Natural killer cell (primary cell): ENCODE measurements at places on chromosomes 4 and X. TPM values are rescaled to one million over a fixed set of nuclear protein-coding genes. Genes with fewer than 3 reads are reported as not detected.

Gene BCORL1
- total RNA-seq, result 10.5 TPM

Gene UGT2A1
- not detected for total RNA-seq

Gene GATA1
- 3.0 TPM for total RNA-seq

Gene IQSEC2
- 3.7 TPM for total RNA-seq

Gene SMIM10L2A
- total RNA-seq, result 0.14 TPM

Gene GIMD1
- total RNA-seq, result not detected

DNA sequence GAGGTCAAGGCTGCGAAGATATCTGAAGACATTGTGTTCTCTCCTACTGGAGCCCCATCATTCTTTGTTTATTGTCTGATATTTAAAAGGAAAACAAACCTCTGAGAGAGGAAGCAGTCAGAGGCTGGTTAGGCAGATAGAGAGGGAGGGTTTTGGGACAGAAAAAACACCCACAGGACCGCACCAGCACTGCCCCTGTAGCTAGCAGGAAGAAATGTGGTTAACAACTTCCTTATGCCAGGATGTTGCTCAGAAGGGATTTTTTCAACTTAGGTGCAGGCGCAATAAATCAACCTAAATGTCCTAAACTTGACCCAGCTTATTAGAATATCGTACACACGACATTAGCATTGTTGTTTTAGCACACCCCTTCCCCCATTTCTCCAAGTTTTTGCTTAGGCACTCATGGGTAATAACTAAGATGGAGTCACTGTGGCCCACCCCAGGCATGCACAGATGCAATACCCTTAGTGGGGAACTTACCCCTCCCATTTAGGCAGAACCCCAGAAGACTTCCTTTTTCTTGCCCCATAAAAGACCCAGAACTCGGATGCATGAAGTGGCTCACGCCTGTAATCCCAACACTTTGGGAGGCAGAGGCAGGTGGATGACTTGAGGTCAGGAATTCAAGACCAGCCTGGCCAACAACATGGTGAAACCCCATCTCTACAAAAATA is 2.8 kb upstream of the ZNF718 start:
- H3K27me3 ChIP-seq, result no peaks in the 10 kb centered on the region
- H3K27ac ChIP-seq, result peak overlapping the region; percentile 78
- peaks cover 57% of the 10 kb centered on the region for H3K4me1 ChIP-seq
- peak overlapping the region; percentile 4 for H3K4me3 ChIP-seq

GRCh38 chrX:152915541-152916241 is 17.8 kb downstream of the ZNF185 start:
- no peak overlapping the region for H3K27ac ChIP-seq
- no peak overlapping the region for H3K4me3 ChIP-seq

DNA sequence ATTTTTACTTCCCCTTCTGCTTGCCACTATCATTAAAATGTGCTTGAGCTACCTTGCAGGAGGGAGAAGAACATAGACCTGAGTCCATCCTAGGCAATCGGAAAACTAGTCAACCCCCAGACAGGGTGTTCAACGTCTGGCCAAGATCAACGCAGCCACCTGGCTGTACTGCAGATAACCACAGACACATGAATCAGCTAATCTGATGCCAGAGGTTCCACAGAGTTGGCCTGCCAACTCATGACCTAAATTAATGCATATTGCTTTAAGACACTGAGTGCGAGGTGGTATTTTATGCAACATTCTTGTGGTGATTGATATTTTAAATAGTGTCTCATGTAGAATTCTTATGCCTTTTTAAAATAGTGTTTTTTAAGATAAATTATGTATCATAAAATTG is 1283.8 kb upstream of the PABPC4L start:
- no peaks in the 10 kb centered on the region for H3K27me3 ChIP-seq
- H3K4me1 ChIP-seq, result no peaks in the 10 kb centered on the region
- H3K36me3 ChIP-seq, result no peaks in the 10 kb centered on the region
- H3K4me3 ChIP-seq, result no peak overlapping the region

- no peak for DNase-seq
- no peaks in the 10 kb centered on the region for H3K36me3 ChIP-seq
- no peaks in the 10 kb centered on the region for H3K27me3 ChIP-seq
- H3K4me3 ChIP-seq, result no peak overlapping the region
- no peaks in the 10 kb centered on the region for H3K4me1 ChIP-seq
Observed at GRCh38 chrX:115939070-115939469, 231.5 kb upstream of the AGTR2 start.

DNA sequence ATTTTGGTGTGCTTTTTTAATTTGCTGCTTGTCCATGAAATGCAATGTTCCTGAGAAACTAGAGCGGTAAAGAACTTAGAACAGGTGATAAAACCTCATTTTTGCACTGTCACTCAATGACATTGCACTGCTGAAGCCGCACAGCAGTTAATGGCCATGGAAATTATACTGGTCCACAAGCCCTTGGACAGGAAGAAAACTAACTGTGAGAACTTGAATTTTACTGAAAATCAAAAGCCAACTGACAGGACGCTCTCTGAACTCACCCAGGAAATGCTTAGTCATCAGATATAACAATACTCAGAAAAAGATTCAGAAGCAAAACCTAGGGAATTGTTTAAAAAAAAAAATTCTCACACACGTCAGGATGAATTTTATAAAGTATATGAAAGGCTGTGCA is 246.4 kb upstream of the SLC7A11 start:
- H3K27ac ChIP-seq, result no peak overlapping the region
- H3K4me3 ChIP-seq, result no peak overlapping the region
- DNase-seq, result no peak
- H3K27me3 ChIP-seq, result no peaks in the 10 kb centered on the region
- no peaks in the 10 kb centered on the region for H3K36me3 ChIP-seq

GRCh38 chr4:53479736-53480525 is 102.5 kb downstream of the FIP1L1 start:
- no peak for DNase-seq
- no peak overlapping the region for H3K27ac ChIP-seq
- H3K36me3 ChIP-seq, result no peaks in the 10 kb centered on the region
- H3K27me3 ChIP-seq, result no peaks in the 10 kb centered on the region

- H3K27ac ChIP-seq, result no peak overlapping the region
- no peaks in the 10 kb centered on the region for H3K36me3 ChIP-seq
- no peak for DNase-seq
- no peaks in the 10 kb centered on the region for H3K4me1 ChIP-seq
Observed at GRCh38 chrX:22095286-22095685, 63.2 kb downstream of the PHEX start.

GRCh38 chrX:41382714-41383645 is 49.0 kb downstream of the DDX3X start:
- no peaks in the 10 kb centered on the region for H3K36me3 ChIP-seq
- no peak overlapping the region for H3K4me3 ChIP-seq
- H3K4me1 ChIP-seq, result peaks cover 3% of the 10 kb centered on the region
- no peak overlapping the region for H3K27ac ChIP-seq

- H3K4me1 ChIP-seq, result no peaks in the 10 kb centered on the region
- DNase-seq, result no peak
- no peak overlapping the region for H3K27ac ChIP-seq
- no peaks in the 10 kb centered on the region for H3K36me3 ChIP-seq
- H3K4me3 ChIP-seq, result no peak overlapping the region
Observed at GRCh38 chr4:53767482-53767881, 176.2 kb upstream of the LNX1 start.

GRCh38 chr4:154368060-154368459 is 123.5 kb downstream of the DCHS2 start:
- H3K4me1 ChIP-seq, result no peaks in the 10 kb centered on the region
- no peaks in the 10 kb centered on the region for H3K27me3 ChIP-seq
- no peak for DNase-seq
- no peaks in the 10 kb centered on the region for H3K36me3 ChIP-seq
- H3K4me3 ChIP-seq, result no peak overlapping the region

DNA sequence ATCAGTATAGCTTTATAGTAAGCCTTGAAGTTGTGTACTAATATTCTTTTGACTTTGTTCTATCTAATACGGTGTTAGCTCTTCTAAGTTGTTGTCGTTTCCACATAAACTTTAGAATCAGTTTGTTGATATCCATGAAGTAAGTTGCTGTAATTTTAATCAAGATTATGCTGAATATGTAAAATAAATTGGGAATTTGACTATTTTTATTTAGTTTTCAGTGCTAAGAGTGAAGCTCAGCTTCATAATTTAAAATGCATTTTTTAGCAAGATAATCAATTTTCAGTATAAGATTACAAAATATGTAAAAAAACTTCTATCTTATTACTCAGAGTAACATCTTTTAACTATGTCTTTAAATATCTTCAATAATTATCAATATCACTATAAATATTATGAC is 1374.8 kb downstream of the PCDH7 start:
- no peaks in the 10 kb centered on the region for H3K4me1 ChIP-seq
- H3K27ac ChIP-seq, result no peak overlapping the region

GRCh38 chr4:108094923-108095482 is 73.7 kb downstream of the LEF1 start:
- no peak overlapping the region for H3K4me3 ChIP-seq
- no peaks in the 10 kb centered on the region for H3K36me3 ChIP-seq
- no peak overlapping the region for H3K27ac ChIP-seq
- no peaks in the 10 kb centered on the region for H3K27me3 ChIP-seq
- peak; percentile 43 for DNase-seq
- H3K4me1 ChIP-seq, result peaks cover 4% of the 10 kb centered on the region

DNA sequence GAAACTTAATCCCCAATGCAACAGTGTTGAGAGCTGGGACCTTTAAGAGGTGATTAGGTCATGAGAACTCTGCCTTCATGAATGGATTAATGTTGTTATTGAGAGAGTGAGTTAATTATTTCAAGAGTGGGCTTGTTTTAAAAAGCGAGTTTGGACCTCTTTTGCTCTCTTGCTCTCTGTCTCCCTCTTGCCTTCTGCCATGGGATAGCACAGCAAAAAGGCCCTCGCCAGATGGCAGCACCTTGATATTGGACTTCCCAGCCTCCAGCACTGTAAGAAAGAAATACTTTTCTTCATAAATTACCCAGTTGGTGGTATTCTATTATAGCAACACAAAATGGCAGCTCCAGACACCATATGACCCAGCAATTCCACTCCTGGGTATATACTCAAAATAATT is 7.0 kb upstream of the ATP6AP2 start:
- no peak overlapping the region for H3K27ac ChIP-seq
- no peak overlapping the region for H3K4me3 ChIP-seq
- no peak for DNase-seq
- peaks cover 7% of the 10 kb centered on the region for H3K4me1 ChIP-seq

DNA sequence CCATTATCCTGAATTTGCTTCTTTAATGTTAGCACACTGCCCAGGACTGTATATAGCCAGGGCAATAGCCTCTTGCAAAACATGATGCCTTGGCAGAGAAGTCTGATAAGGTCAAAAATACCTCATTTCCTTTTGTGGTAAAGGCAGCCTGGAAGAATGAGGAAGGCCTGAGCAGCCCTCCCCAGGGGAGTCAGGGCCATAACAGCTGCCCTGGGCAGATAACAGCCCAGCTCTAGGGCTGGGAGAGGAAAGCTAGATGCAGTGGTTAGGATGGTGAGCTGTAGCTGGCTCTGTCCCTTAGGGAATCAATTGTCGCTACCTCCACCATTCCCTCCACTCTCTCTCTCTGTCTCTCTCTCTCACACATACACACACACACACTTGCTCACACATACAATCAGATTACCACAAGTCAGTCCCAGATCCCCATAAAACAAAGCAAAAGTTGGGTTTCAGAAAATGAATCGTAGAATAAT is 29.2 kb downstream of the EFHC2 start:
- H3K36me3 ChIP-seq, result no peaks in the 10 kb centered on the region
- H3K4me3 ChIP-seq, result no peak overlapping the region
- H3K27ac ChIP-seq, result peak overlapping the region; percentile 69
- H3K27me3 ChIP-seq, result no peaks in the 10 kb centered on the region
- DNase-seq, result peak; percentile 12

- H3K4me3 ChIP-seq, result no peak overlapping the region
- peak overlapping the region; percentile 77 for H3K27ac ChIP-seq
- H3K4me1 ChIP-seq, result peaks cover 27% of the 10 kb centered on the region
- peak; percentile 19 for DNase-seq
Observed at GRCh38 chrX:154021131-154021611, 1.5 kb upstream of the IRAK1 start.

- no peak for DNase-seq
- H3K4me3 ChIP-seq, result no peak overlapping the region
- no peak overlapping the region for H3K27ac ChIP-seq
- H3K27me3 ChIP-seq, result no peaks in the 10 kb centered on the region
- no peaks in the 10 kb centered on the region for H3K4me1 ChIP-seq
Observed at GRCh38 chr4:140137671-140138070, 16.3 kb downstream of the MAML3 start.

DNA sequence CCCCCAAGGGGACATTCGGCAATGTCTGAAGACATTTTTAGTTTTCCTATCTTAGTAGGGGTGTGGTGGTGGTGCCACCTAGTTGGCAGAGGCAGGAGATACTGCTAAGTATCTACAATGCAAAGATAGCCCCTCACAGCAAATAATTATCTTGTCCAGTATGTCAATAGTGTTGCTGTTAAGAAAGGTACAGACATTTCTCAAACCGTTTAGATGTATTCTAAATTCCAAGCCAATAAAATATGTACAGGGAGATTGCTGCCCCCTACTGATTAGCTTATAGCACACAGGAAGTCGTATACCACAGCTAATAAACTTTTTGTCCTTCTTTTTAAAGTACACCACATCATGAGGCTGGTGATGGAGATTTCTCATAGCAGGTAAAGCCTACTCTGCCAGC is 260.5 kb downstream of the TMA16 start:
- no peaks in the 10 kb centered on the region for H3K36me3 ChIP-seq
- H3K27me3 ChIP-seq, result no peaks in the 10 kb centered on the region
- H3K27ac ChIP-seq, result no peak overlapping the region
- no peaks in the 10 kb centered on the region for H3K4me1 ChIP-seq

GRCh38 chr4:7427831-7428260 is 6.9 kb downstream of the PSAPL1 start:
- no peak overlapping the region for H3K4me3 ChIP-seq
- no peaks in the 10 kb centered on the region for H3K27me3 ChIP-seq
- no peaks in the 10 kb centered on the region for H3K36me3 ChIP-seq
- no peaks in the 10 kb centered on the region for H3K4me1 ChIP-seq
- no peak overlapping the region for H3K27ac ChIP-seq

DNA sequence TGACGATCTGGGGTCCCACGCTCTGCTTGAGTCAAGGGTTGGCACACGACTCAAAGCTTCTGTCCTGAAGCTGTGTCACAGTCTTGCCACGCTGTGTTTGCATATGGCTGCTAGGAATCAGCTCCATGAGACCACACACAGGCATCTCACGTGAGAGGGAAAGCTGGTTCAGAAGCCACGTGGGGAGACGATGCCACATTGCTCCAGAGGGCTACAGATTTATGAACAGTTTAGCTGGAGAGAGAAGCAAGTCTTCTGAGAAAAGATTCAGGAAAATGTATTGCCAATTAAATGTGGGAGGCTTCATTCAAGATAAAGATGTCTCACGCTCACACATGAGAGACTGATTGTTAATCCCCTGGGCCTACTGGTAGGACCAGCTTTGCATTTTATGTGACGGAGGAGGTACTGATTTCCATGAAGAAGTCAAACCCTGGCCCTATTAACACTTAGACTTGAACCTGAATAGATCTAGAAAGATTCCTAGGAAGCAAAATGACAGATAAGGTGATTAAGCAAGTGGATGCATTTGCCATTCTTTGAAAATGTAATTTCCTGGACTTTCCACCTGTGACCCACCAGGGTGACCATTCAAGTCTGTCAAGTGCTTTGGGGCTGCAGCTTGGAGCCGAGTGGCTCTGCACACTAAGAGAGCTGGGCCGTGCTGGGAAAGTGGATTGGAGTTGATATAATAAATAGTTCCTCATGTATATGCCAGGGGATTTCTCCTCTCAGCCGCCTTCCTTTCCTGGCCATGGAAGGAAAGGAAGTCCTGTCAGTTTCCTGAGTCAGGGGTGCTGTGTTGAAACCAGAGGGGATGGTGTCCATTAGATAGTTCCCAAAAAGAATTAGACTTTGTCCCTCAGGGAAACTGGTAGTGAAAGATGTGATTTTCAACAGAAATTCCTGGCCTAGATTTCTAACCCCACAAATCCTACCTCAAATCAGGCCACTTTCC is 29.0 kb downstream of the ENPP6 start:
- no peaks in the 10 kb centered on the region for H3K27me3 ChIP-seq
- no peak overlapping the region for H3K4me3 ChIP-seq
- no peaks in the 10 kb centered on the region for H3K36me3 ChIP-seq
